C1 segment of cervical spinal cord (tissue), 14 donors: ENCODE measurements at places on chromosomes 5 and 9.

DNA sequence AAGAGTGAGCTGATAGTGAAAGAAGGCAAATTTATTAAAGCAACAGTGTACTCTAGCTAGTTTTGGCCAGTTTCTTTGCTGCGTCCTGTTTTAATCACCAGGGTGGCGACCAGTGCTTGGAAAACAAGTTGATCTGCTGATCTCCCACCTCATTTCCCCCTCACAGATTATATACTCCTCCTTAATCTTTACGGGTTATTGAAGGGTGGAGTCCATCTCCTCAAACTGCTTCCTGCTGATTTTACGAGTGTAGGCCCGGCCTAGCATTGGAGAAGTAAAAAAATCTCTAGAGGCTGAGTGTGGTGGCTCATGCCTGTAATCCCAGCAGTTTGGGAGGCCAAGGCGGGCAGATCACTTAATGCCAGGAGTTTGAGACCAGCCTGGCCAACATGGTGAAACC is 14.0 kb upstream of the CFAP95 start:
- DNase-seq, result no peak

DNA sequence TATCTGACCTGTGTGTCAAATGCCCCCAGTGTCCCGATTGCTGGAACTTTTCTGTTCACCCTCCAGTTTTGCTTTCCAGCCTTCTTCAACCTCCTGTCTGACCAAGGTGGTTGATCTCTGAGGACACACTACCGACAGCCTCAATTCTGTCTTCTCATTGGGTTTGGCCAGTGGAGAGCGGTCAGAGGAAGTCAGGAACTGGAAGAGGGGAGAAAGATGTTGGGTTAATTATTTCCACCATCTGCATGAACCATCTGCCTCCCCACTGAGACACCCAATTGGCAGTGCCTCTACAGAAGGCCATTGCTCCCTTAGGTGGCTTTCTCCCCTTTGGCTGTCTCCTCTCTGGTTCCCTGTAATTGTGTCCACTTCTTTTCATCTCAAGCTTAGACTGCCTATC is 154.3 kb upstream of the RAI14 start:
- no peak for DNase-seq

- DNase-seq, result no peak
These were observed 152.0 kb upstream of the LRRTM2 start for GRCh38 chr5:139027150-139027549.

- no peak for DNase-seq
These were observed 293.4 kb downstream of the MARCHF11 start for GRCh38 chr5:15886156-15886555.

- no peak for DNase-seq
These were observed 507.7 kb upstream of the PTGER4 start for GRCh38 chr5:40171971-40172370.

DNA sequence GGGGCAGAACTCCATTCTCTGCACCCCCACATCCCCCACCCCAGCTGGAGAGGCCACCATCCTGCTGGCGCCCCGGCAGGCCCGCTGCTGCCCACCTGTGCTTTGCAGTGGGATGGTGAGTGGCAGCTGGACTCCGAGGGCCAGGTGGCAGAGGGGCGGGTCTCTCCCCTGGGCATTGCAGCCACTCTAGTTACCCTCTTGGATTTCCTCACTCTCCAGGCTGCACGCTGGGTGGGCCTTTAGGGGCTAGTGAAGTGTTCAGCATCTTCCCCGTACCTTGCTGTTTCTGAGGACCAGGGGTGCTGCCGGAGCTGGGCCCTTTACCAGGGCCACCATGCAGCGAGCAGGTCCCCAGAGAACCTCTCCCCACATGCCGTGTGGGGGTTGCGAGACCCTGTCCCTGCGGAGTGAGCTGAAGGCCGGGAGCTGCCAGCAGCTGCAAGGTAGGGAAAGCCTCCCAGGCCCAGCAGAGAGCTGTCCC is 88.4 kb upstream of the SH3PXD2B start:
- DNase-seq, result no peak

- DNase-seq, result no peak
These were observed 229.9 kb upstream of the RIOK2 start for GRCh38 chr5:97412959-97413358.

DNA sequence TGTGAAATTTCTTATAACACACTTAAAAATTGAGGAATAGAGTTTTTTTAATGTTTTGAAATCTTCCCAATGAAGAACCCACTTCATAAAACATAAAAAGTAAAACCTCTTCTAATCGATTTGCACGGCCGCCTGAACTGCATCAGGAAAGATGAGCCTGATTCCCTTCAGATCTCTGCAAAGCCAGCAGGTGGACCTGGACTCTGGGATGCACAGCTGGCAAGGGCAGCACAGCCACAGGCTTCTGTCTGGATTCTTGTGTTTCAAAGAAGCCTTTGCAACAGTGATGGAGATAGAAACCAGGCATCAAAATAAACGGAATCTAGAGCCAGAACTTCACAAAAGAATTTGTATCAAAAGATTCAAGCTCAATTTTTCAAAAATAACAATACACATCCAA is 36.0 kb upstream of the SPATA31C2 start:
- no peak for DNase-seq

DNA sequence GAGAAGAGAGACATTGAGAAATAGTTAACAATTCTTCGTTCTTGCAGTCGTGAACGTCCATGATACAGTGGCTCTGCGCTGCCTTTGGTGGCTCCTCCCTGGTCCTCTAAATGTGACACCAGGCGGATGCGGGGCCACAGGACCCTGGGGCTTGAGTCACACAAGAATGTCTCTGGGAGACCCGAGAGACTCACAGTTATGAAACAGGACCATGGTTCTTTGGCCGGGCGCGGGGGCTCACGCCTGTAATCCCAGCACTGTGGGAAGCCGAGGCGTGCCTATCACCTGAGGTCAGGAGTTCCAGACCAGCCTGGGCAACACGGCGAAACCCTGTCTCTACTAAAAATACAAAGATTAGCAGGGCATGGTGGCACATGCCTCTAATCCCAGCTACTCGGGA is 767 bp upstream of the ZDHHC11 start:
- DNase-seq, result no peak

GRCh38 chr5:151696470-151697061 is 9.9 kb upstream of the SPARC start:
- no peak for DNase-seq

DNA sequence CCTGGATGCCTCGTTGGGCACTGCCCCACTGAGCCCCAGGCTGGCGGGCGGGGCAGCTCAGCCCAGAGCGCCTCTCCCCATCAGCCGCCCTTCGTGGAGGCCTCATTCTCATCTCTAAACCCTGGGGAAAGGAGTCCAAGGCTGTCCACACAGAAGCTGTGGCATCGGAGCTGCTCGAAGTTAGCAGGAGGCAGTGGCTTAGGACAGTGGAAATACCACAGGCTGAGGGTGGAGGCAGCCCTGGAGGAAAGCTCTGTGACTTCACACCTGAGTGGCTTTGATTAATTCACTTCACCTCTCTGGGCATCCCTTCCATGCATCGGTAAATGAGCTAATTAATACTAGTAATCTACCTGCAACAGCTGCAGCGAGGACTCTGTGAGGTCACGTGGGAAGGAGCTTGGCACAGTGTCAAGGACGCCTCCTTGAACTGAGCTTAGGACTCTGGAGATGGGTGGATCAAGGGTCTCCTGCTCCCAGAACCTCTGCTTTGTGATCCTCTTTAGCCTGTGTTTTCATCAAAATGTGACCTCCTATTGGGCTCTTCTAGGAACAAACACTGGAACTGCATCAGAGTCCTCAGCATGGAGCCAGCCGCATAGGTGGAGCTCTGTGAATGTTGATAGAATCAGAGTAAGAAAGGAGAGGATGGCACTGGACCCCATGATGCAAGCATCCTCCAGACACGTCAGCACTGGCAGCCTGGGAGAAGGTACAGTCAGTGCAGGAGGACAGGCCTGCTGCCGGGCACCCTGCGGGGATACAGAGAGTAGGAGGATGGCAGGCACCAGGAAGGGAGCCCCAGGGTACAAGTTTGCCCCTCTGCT is 842 bp upstream of the ANGPTL2 start:
- DNase-seq, result no peak

DNA sequence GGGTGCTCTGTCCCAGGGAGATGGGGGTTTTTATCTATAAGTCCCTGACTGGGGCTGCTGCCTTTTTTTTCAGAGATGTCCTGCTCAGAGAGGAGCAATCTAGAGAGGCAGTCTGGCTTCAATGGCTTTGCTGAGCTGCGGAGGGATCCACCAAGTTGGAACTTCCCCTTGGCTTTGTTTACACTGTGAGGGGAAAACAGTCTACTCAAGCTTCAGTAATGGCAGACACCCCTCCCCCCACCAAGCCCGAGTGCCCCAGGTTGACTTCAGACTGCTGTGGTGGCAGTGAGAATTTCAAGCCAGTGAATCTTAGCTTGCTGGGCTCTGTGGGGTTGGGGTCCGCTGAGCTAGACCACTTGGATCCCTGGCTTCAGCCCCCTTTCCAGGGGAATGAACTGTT is 375.8 kb downstream of the RAB3C start:
- DNase-seq, result no peak

- no peak for DNase-seq
These were observed 257.7 kb downstream of the GABRG2 start for GRCh38 chr5:162325143-162325727.

GRCh38 chr5:1118738-1119137 is 6.9 kb upstream of the SLC12A7 start:
- no peak for DNase-seq

- DNase-seq, result no peak
These were observed 65.9 kb downstream of the ELL2 start for GRCh38 chr5:95895771-95896170.

DNA sequence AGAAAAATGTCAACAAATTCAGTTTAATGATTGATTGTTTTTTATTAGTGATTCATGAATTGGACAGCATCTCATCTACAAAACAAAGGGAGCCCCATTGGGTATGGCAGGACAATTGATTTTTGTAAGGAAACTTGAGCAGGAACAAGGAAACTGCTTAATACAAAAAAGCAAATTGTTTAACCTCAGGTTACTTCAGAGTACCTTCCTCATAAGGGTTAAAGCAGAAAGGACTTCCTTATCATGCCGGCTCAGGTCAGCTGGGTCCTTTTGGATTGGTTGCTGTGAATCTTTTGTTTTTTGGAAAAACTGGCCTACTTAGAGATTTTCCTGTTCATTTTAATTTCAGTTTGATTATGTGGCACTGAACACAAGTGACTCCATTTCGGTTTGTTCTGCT is 211.8 kb downstream of the ARRDC3 start:
- DNase-seq, result no peak

GRCh38 chr5:132024117-132024435 is 12.6 kb upstream of the ACSL6 start:
- no peak for DNase-seq

- no peak for DNase-seq
These were observed 2.6 kb downstream of the SLC31A1 start for GRCh38 chr9:113223963-113224362.

- DNase-seq, result no peak
These were observed 113.9 kb downstream of the WNK2 start for GRCh38 chr9:93297659-93298497.

- no peak for DNase-seq
These were observed 7.3 kb downstream of the ISCA1 start for GRCh38 chr9:86274821-86275643.

DNA sequence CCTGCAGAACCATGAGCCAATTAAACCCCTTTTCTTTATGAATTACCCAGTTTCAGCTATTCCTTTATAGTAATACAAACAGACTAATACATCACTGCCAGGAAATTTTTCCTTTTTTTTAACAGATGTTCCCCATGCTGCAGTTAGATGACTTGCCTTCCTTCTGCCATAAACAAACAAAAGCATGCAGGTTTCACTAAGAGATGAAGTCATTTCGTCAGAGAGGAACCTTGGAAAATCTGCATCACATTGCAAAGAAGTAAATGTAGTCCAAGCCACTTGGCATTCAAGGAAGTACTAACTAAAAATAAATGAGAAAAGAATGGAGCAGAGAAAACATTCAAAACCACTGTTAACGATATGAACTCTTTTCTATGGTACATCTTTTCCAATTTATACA is 194.1 kb upstream of the EFNA5 start:
- DNase-seq, result no peak

- no peak for DNase-seq
These were observed 24.5 kb downstream of the CCDC125 start for GRCh38 chr5:69308046-69308553.

- no peak for DNase-seq
These were observed 125.8 kb downstream of the MED10 start for GRCh38 chr5:6252581-6252980.

DNA sequence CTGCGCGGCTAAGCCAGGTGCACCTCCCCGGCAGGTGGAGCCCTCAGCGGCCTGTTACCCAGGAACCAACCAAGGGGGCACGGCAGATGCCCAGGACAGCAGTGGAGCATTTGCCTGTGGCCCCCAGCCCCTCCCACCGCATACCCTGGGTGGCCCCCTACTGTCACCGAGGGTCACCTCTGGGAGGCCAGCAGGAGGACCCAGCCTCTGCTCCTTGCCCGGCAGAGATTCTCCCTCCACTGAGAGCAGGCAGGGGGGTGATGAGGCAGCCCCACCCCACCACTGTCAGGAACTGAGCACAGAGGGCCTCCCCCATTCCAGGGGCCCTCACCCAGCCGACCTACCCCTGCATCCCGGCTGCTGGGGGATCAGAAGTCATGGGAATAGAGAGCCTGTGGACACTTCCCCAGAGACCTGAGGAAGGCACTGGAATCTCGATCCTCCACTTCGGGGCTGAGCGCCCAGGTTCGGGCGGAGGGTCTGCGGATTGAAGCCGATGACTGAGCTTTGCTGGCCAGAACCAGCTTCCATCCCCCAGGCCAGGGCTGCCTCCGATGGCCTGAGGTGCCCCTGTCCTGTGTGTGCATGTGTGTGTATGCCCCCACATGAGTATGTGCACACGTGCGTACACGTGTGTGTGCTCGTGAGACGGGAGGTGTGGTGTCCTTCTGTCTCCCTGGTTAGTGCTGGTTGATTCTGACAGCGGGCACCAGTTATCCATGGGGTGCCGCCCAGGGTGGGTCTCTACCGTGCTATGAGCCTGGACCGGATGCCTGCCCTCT is at the start of gene QRFP:
TSS of gene QRFP (minus strand) at position 580 of the 782 bp plus-strand sequence. CDS start 2,974 bp downstream, outside the sequence.
- no peak for DNase-seq

- no peak for DNase-seq
These were observed 420.8 kb upstream of the BRINP1 start for GRCh38 chr9:119789987-119790386.

GRCh38 chr5:36523926-36524325 is 82.5 kb upstream of the SLC1A3 start:
- no peak for DNase-seq

DNA sequence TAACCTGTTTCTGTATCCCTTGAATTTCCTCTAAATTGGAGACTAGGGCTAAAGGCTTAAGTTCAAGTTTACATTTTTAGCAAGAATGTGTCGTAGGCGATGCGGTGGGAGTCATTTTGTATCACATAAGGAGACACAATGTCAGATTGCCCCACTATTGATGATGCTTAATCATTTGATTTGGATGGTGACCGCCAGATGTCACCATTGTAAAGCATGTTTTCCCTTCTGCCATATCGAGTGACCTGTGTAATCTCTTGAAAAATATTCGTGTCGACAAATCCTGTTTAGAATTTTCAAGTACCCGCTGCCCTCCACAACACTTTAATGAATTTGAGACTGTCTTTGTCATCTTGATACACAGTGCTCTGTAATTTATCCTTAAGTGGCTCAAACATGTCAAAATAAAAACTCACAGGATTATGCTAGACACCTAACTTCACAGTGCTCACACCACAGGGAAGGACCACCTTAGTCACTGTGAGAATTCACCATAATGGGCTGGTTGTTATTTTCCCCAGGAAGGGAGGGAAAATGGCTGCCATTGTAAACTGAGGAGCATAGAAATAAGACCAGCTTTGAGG is 34.5 kb upstream of the SLC46A2 start:
- DNase-seq, result no peak
